ENCODE measurements at places on chromosomes 16 and 17.

DNA sequence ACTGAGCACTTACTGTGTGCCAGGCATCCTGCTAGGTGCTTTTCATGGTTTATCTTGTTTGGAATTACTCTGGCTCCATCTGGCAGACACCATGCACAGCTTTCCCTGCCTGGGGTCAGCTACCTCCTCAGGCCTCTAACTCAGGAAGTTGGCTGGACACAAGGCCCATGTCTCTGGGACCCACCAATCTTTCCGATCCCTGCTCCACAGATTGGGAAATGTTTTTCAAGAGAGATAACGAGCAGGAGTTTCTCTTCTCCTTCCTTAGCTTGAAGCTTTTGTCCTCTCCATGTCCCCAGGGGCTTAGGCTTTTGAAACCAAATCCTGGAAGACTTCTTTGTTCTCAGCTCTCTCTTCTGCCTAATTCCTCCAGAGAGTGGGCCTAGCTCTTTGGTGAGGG, 11.5 kb upstream of the ELAC2 start:
- no peak for DNase-seq

- no peak for DNase-seq
Measured at GRCh38 chr16:49603956-49604355, 230.4 kb downstream of the C16orf78 start.

DNA sequence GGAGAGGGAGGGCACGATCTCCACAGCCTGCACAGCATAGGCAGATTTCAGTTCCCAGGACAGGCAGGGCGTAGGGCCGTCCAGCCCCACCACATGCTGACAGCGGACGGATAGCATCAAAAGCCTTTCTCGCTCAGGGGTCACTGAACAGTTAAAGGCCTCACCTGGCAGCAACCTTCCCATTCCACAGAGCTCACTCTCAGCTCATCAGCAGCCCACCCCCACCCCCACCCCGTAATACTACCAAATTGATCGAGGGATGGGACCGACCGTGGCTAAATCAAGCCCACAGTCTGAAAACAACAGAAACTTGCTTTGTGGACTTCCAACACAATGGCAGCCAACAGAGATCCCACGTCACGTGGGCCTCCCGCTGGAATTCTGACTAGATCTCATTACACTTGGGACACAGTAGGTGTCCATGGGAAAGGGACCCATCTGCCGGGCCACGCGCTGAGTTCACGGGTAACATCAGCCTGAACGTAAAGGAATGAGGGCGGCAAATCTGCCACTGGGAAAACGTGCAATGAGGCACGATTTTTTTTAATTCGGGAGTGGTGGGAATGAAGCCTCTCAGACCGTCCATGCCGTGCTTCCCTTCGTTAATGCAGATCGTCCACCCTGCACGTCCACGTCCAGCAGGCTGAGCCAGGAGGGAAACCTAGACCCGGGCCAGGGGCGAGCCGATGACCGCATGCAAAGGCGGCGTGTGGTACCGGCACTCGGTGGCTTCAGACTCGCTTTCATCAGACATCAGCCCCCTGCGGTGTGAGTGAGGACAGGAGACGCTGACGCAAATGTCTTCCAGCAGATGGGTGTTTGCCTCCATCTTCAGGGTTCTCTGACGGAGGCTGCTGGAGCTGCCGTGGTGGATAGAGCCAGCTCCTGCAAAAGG, 92.1 kb downstream of the TBC1D16 start:
- DNase-seq = no peak

DNA sequence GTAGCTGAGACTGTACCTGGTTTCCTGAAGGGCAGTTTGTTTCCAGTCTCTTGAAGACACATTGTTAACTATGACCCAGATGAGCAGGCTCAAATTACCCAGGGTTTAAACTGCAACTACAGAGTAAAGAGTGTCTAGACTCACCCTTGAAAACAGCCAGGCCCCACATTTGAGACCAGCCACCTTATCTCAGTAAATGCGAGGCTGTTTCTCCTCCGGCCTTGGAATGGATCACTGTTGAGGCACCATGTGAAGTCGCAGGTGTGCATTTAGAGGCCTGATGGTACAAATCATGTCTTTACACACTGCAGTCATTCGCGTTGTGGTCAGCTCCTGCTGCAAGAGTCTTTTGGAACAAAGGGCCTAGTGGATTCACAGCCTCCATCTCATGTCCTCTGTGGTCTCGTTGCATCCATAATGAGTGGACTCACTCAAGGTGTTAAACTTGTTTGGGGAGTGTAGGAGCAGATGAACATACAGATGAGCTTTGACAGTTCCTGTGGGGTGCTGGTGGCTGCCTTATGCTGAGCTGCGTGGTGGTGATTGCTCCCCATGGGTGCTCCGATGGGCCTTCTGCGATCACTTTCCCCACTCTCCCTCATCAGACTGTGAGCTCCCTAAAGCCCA, 18.5 kb upstream of the N4BP1 start:
- no peak for DNase-seq

DNA sequence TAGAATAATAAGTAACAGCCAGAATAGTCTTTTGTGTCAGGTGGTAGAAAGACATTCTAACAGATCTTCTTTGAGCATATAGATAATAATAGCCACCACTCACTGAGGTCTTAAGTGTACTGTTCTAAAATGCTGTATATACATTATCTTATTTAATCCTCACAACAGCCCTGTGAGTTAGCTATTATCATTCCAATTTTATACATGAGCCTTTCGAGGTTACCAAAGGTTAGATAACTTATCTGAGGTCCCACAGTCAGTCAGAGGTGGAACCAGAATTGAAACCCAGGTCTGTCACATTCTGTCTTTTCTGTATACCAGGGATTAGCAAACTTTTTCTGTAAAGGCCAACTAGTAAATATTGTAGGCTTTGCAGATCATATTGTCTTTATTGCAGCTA, 23.2 kb downstream of the REXO5 start:
- no peak for DNase-seq

DNA sequence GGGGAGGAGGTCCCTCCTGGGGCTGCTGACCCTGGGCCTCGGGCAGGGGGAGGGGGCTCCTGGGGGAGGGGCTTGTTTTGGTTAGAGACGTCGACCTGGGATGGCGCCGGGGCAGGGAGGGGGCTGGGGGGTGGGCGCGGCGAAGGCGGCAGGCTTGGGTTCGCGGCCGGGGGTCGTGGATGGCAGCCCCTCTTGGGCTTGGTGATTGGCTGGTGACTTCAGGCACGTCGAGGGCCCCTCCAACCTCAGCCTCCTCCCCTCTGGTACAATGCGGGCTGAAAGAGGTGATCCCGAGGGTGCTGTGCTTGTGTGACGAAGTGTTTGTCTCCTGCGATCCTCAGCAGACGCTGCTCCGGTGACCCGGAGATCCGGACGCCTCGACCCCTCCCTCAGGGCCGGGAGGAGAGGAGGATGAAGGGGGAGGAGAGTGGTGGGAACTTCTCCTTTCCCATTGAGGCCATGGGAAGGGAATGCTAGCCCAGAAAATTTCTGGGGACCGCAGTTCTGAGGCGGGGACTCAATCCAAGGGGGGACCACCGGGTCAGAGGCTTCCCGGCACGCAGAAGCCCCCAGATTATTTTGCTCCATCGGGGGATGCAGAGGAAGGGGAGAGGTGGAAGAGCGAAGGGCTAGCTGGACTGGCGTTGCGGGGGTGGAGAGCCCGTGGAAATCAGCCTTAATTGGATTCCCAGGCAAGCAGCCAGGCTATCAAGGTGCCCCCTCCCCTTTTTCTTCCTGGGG, 43.9 kb downstream of the RAI1 start:
- no peak for DNase-seq

- DNase-seq = no peak
Measured at GRCh38 chr16:19232988-19233387, 52.5 kb upstream of the CLEC19A start.

DNA sequence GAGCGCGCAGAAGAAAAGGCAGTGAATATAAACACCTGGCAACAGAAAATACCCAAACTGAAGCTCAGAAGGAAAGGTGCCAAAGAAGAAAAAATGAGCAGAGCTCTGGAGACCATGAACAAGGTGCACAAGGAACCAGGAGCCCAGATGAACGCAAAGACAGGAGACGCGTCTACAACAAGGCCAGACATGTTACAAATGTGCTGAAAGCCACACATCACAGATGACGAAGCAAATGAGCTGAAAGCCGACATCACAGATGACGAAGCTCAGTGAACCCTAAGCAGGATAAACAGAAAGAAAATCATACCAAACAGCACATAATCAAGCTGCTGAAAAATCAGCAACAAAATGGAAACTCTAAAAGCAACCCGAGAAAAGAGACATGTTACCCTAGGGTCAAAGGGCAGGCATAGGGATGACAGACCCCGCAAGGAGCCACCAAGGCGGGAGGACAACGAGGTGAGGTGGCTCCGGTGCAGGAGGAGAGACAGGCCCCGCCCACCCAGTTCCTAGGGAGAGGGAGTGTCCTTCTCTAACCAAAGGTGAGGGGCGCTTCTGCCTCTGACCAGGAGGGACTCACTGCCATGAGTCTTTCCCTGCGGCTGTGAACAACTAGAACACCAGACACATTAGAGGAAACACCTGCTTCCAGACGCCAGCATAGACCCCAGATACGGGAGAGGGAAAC, 39.1 kb downstream of the CCDC57 start:
- no peak for DNase-seq

- no peak for DNase-seq
Measured at GRCh38 chr17:77163001-77163400, 22.2 kb downstream of the SEC14L1 start.

GRCh38 chr16:57341441-57342303, 16.9 kb upstream of the CCL22 start:
- DNase-seq = no peak

DNA sequence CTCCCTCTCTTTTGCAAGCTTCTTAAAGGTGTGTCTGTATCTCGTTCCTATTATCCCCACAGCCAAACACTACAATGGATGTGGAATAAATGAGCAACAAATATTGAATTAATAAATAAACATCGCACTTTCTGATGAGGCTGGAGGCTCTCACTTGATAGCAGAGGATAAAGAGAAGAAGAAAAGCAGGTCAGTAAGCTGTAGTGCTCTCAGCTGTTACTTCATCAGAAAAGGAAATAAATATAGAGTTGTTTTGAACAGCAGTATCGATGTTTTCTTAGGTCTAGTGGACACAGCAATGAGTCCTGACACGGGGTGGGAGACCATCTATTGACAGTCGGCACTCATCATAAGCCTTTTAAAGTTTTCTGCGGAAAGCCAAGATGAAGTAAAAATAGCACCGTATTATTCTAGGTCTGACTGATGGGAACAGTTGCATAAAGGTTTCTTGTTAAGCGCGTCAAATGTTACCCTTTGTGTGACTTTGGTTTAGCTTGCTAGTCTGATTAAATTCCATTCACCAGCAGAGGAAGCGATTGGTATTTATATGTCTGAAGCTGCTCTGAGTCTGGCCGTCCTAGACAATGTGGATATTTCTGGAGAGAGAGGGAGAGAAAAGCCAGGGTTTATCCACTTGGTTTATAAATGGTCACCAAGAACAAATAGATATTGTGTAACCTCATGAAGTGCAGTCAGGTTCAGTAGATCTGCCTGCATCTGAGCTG, 646.1 kb downstream of the CDH11 start:
- DNase-seq = no peak

DNA sequence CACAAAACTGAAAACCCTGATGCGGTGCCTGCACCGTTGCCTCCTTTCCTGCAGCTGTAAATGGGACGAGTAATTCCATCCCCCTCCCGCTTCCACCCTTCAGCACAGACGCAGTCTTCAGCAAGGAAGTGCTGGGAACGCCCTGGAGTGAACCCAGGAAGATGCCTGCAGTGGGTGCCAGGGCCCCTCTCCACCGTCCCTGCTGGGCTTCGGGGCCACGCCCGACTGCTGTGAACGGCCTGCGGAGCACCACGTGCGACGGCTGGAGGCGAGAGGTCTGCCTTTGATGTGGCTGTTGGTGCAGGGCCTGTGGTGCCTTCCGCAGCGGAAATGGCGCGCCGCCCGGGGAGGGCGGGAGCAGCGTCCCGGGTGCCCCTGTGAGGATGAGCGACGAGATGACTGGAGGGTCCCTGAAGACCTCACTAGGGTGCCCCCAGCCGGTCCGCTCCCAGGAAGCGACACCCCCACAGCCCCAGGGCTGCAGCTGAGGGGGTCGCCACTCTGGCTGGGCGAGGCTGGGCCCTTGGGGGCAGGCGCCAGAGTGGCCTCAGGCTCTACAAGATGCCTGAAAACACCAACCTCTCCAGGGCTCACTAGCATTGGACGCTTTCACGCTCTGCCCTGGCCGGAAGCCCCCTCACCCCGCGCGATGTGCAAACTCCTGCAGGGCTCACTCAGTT, 749 bp upstream of the MC1R start:
- DNase-seq = no peak

DNA sequence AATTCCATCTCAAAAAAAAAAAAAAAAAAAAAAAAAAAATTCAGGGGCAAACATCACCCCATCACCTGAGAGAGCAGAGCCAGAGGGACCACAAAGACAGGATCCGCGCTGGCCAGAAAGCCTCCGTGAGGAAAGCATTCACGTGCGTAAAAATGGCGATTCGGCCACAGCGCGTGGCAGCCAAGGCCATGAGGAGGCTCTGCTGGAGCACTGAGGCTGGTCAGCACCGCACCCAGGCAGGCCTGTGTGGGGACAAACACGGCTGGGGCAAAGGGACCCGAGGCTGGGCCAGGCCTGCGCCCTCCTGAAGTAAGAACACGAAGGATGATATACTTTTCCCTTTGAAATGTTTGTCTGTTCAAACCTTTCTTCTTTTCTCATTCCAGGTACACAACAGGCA, 45.2 kb downstream of the MAP1LC3B start:
- DNase-seq = no peak

DNA sequence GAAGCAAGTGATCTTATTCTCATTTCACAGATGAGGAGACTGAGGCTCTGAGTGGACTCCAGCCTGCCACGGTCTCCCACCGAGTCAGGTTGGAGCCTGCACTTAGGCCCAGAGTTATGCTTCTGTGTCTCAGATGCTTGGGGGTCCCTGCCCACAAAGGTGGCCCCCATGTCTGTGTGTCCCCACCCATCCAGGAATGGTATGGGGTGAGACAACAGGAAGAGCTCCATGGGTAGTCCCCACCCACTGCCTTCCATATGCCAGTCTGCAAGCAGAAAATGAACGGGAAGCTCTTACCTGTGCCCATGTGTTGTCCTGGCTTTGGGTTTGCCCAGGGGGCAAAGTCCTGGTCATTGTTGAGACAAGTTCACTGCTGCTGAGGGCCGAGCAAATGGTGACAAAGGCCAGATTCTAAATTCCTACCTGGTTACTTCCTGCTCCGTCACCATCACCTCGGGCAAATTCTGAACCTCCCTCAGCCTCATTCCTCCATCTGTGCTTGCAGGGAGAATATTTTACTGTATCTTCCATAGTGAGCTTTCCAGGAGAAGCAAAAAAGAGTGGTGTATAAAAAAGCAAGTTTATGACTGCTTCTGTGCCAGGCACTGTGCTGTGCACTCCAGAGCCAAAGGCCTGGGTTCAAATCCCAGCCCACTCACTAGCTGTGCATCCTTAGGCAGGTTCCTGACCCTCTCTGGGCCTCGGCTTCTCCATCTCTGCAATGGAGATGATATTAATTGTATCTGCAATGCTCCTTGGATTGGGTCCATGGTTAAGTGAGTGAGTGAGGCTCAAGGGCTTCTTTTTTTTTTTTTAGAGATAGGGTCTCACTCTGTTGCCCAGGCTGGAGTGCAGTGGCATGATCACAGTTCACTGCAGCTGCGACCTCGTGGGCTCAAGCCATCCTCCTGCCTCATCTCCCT, 9.3 kb downstream of the IL4R start:
- DNase-seq = no peak

Measured in NCI-H526 treated with DMSO at 0.1 percent for 48 hours (cell line).